ENCODE measurements at places on chromosomes 13 and 19.

DNA sequence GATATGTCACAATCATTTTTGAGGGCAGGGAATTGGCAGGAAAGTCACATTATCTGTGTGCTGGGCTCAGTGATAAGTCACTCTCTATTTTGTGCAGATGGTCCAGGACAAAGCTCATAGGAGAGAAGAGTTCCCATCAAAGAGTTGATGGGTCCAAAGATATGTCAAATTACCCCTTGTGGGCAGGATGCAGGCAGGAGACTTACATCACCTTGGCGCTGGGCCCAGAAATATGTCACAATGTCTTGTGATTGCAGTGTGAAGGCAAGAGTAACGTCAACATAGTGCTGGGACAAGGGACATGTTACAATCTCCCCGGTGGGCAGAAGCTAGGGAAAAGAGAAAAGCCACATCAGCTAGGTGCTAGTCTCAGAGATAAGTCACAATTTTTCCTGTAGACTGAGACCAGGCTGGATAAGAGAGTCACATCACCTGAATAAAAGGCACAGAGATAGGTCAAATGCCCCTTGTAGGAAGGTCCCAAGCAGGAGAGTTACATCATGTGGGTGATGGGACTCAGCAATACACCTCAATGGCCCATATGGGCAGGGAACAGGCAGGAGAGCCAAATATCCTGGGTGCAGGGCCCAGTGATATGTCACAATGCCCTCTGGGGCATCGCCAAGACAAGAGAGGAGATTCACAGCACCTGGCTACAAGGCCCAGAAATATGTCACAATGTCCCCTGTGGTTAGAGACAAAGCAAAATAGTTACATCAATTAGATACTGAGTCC is 47.9 kb downstream of the ZNF99 start:
- no peaks in the 10 kb centered on the region for H3K27me3 ChIP-seq
- H3K4me1 ChIP-seq = no peaks in the 10 kb centered on the region
- H3K36me3 ChIP-seq = no peaks in the 10 kb centered on the region
- DNase-seq = no peak
- H3K27ac ChIP-seq = no peak overlapping the region

DNA sequence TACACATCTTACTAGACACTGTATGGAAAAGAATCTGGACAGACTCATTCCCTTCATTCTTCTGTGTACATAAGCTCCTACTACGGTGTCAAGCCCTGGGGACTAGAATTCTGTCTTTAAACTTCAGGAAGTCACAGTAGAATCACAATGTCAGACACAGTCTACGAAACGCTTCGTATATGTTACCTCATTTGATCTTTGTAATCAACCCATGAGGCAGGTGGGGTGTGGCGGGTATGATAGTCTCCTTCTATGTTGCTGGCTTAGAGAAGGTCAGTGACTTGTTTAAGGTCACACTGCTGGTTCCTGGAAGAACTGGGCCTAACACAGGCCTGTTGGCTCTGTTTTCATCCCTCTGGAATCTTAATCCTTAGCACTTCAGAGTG is 32.2 kb upstream of the TPT1 start:
- H3K4me3 ChIP-seq = no peak overlapping the region
- no peaks in the 10 kb centered on the region for H3K27me3 ChIP-seq
- no peak for DNase-seq
- no peaks in the 10 kb centered on the region for H3K36me3 ChIP-seq
- H3K27ac ChIP-seq = no peak overlapping the region

- no peaks in the 10 kb centered on the region for H3K4me1 ChIP-seq
- H3K27me3 ChIP-seq = peaks cover 34% of the 10 kb centered on the region
- DNase-seq = peak; percentile 57
- H3K36me3 ChIP-seq = no peaks in the 10 kb centered on the region
- peak overlapping the region; percentile 45 for H3K4me3 ChIP-seq
Measured at GRCh38 chr13:20174656-20175405, 14.0 kb upstream of the GJA3 start.

DNA sequence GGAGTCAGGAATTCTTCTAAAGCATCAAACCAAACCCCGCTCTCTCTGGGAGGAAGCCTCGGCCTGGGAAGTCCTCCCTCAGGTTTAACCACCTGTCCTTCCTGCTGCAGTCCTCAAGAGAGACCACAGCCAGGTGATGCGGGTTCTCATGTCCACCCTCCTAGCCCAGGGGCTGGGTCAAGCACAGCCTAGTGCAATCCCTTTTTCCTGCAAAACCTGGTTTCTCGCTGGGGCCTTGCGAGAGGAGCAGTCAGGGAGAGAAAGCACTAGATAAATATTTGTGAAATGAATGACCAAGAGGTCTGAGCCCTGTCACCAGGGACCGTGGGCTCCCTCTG is 2.4 kb downstream of the SLC8A2 start:
- no peak for DNase-seq
- no peak overlapping the region for H3K4me3 ChIP-seq
- no peak overlapping the region for H3K27ac ChIP-seq
- H3K27me3 ChIP-seq = no peaks in the 10 kb centered on the region
- no peaks in the 10 kb centered on the region for H3K36me3 ChIP-seq
- H3K4me1 ChIP-seq = no peaks in the 10 kb centered on the region

DNA sequence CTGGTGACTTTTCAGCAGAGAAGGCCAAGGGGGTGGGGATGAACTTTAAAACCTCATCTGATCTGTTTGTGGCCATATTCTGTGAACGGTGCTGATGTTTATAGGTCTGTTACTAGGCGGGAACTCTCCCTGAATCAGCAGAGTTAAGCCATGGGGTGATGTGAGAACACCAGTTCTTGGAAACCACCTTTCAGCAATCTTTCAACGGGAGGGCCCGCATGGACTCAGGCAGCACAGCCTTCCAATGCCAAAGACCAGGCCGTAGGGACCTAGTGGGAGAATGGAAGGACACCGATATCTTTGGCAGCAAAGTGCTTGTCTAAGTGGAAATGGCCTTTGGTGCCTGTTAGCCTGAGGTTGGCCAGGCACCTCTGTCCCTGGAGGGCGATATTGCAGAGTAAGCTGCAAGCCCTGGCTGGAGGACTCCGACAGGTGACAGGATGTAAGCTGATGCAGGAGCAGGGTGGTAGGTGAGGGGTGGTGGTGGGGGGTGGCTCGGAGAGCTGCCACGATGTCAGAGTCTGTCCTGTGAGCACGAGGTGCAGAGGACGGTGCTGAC is 57.0 kb downstream of the ERCC5 start:
- no peak overlapping the region for H3K4me3 ChIP-seq
- DNase-seq = no peak
- H3K27me3 ChIP-seq = no peaks in the 10 kb centered on the region
- H3K36me3 ChIP-seq = no peaks in the 10 kb centered on the region
- H3K27ac ChIP-seq = no peak overlapping the region

DNA sequence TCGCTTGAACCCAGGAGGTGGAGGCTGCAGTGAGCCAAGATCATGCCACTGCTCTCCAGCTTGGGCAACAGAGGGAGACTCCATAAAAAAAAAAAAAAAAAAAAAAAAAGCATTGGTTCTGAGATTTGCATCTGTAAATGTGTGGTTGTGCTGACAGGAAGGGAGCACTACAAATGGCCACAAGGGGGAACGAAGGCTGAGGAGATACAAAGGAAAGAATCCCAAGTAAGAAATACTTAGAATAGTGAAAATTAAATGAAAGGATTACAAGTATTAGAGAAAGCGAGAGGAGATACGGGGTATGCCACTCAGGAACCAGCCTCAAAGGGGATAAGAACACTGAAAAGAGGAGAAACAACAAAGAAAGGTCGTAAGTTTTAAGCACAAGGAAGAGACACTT is 284.9 kb downstream of the KLF12 start:
- H3K27me3 ChIP-seq = no peaks in the 10 kb centered on the region
- no peaks in the 10 kb centered on the region for H3K4me1 ChIP-seq
- no peak overlapping the region for H3K27ac ChIP-seq
- DNase-seq = no peak
- H3K4me3 ChIP-seq = no peak overlapping the region

Measured in breast epithelium (tissue), 4 donors.